ENCODE measurements at places on chromosomes 3 and 15.

GRCh38 chr3:98086873-98087272, at the start of gene OR5AC2:
Gene OR5AC2 (plus strand): TSS chr3:98087173. CDS start chr3:98087173, 0 bp downstream.
- DNase-seq, result no peak

DNA sequence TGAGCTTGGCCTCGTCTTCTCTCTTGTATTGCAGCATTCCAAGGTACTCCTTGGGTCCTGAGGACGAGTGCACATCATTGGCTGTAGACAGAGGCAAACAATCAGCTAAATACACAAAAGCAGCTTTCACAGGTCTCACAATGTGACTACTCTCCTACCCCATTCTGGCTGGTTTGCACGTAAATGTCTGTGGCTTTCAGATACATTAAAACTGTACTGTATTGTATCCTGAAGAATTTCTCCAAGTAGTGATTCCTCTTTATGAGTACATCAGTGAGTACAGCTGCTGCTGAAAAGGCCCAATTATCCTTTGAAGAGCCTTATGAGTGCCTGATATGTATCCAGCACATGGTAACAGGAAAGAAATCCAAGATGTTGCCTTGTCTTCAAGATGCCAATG, 22.0 kb upstream of the GNB5 start:
- no peak for DNase-seq

DNA sequence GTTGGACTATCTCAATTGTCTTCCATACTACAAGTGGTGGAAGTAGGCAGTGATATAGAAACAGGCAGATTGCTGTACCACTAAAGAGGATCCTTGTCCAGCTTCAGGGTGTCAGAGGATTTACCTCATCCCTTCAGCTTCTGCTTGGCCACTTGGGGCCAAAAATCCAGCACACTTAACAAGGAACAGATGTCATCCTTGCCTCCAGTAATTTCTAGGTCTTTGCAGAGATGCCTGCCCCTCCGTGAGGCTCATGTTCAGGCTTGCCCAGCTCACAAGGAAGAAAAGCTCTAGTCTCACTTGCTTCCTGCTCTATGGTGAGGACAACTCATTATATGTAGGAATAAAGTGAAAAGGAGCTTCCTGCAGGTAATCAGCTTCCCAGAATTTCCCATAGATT, 510.3 kb downstream of the EPHA3 start:
- no peak for DNase-seq

DNA sequence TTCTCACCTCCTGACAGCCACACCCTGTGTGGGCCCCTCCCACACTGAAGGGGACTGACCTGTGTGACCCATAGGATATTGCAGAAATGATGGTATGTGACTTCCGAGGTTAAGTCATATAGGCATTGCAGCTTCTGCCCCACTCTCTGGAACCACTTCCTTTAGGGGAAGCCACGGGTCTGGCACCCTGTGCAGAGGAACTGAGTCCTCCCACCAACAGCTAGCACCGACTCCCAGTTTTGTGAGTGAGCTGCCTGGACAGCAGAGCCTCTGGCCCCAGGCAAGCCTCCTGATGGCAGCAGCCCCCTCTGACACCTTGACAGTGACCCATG, 24.6 kb upstream of the SLC6A6 start:
- DNase-seq, result no peak

GRCh38 chr3:157754451-157754850, 251.2 kb upstream of the VEPH1 start:
- no peak for DNase-seq

DNA sequence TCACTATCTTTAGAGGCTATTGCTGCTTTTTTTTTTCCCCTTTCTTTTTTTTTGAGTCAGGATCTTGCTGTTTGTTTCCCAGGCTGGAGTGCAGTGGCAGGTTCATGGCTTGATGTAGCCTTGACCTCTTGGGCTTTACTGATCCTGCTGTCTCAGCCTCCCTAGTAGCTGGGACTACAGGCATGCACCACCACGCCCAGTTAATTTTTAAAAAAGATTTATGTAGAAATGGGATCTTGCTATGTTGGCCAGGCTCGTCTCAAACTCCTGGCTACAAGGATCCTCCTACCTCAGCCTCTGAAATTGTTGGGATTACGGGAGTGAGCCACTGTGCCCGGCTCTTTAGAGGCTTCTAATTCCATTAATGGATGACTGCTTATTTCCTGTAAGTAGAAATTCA, 15.1 kb downstream of the MGA start:
- no peak for DNase-seq

GRCh38 chr3:152295806-152296205, 27.1 kb downstream of the MBNL1 start:
- DNase-seq, result no peak

GRCh38 chr3:9380014-9380413, 17.2 kb downstream of the THUMPD3 start:
- no peak for DNase-seq

DNA sequence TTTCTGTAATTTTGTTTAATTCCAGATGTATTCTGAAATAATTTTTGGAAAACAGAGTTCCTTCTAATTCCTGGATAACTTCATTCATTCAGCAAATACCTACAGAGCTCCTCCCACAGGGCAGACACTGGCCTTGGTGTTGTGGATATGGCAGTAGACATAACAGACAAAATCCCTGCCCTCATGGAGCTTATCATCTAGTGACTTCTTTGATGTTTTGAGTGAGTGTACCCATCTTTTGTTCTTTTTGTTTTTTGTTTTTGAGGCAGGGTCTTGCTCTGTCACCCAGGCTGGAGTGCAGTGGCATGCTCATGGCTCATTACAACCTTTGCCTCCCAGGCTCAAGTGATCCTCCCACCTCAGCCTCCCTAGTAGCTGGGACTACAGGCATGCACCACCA, 21.1 kb downstream of the DET1 start:
- DNase-seq, result no peak

GRCh38 chr3:144585408-144585807, 613.8 kb downstream of the DIPK2A start:
- DNase-seq, result no peak

- DNase-seq, result peak; percentile 59
Measured at GRCh38 chr3:72738752-72739530, 109.3 kb downstream of the SHQ1 start.

DNA sequence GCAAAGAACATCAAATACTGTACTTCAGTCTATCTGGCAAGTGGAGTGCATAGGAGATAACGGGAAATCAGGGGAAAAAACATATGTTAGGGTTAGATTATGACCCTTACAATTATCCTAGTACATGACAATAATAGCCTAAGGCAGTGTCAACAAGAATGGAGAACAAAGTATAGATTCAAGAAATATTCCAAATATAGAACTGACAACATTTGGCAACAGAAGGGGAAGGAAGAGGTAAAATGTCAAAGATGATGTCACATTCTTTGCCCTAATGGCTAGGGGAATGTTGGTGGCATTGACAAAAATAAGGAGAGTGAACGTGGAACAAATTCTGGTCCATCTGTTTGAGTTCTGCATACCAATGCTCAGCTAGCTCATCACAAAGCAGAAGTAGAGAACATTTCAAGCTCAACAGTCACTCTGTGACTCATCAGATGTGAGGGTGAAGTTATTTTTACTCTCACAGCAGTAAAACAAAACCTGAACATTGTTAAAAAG, 15.5 kb upstream of the ATP8B4 start:
- DNase-seq, result no peak

Data from right hindlimb (tissue), 1 donor.